Stimulated activated CD8-positive, alpha-beta memory T cell treated with anti-CD3 and anti-CD28 coated beads, Interleukin-4, amount 100 ng/mL, for 24 hours (primary cell): ENCODE measurements at places on chromosomes 16 and 17.

- DNase-seq, result no peak
Observed at GRCh38 chr16:87123356-87124001, 193.7 kb downstream of the C16orf95 start.

GRCh38 chr16:12255919-12256665 is 279.6 kb downstream of the SNX29 start:
- DNase-seq, result no peak

- DNase-seq, result no peak
Observed at GRCh38 chr17:81646869-81647600, 9.3 kb downstream of the PDE6G start.

DNA sequence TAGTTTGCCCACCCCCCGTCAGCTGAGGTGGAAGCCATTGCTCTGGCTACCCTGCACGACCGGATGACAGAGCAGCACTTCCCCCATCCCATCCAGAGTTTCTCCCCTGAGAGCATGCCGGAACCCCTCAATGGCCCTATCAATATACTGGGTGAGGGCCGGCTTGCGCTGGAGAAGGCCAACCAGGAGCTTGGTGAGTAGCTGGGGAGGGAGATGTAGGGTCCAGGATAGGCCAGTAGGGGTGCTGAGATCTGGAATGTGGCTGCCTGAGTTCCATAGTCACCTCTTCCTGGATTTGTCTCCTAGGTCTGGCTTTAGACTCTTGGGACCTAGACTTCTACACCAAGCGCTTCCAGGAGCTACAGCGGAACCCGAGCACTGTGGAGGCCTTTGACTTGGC is 6.4 kb downstream of the PFAS start:
- DNase-seq, result no peak

- no peak for DNase-seq
Observed at GRCh38 chr16:83312015-83312717, 495.6 kb upstream of the HSBP1 start.

DNA sequence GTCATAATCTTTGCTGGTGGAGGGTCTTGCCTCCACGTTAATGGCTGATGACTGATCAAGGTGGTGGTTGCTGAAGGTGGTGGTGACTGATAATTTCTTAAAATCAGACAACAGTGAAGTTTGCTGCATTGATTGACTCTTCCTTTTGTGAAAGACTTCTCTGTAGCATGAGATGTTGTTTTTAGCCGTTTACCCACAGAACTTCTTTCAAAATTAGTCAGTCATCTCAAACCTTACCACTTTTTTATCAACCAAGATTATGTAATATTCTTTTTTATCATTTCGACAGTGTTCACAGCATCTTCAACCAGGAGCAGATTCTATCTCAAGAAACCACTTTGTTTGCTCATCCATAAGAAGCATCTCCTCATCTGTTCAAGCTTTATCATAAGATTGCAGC is 5.9 kb downstream of the UQCRC2 start:
- no peak for DNase-seq

GRCh38 chr17:32930512-32930911 is 2.6 kb downstream of the TMEM98 start:
- DNase-seq, result no peak

DNA sequence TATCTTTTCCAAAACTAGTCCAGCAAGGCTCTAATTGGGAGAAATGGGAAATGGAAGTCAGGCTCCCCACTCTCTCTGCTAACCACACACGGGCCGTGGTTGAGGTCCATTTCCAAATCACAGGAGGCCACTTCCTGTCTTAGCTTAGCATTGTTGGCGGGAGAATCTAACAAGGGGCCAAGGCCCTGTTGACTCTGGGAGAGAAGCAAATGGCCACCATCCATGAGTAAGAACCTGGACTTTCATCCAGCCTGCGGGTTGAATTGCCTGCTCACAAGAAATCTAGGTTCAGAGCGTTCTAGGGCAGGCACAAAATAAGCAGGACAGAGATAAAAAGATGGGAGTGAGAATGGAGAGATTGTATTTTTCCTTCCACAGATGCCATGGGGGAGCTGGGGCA is 5.7 kb downstream of the FAM20A start:
- no peak for DNase-seq

GRCh38 chr16:14303182-14303618 is 232.1 kb downstream of the MRTFB start:
- no peak for DNase-seq

- no peak for DNase-seq
Observed at GRCh38 chr17:56599566-56599965, 6.1 kb downstream of the NOG start.

DNA sequence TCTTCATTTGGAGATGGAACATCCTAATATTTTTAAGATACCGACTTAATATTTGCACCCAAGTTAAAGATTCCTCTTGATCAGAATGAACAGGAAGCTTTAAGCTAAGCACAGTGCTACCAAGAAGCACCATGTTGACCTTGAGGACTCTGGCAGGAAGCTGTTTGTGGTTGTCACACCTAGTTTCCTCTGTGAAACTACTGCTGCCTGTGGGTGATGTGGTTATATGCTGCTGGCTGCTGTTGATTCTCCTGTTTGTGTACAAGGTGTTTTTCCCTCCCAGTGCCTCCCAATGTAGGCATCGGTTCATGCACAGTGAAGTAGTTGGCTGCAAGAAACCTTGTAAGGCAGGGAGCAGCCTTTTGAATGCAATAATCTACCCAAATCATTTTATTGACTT is 23.4 kb downstream of the RBL2 start:
- peak; percentile 25 for DNase-seq

GRCh38 chr17:61007980-61008379 is 330.3 kb downstream of the BCAS3 start:
- no peak for DNase-seq

- DNase-seq, result no peak
Observed at GRCh38 chr17:43881758-43882505, 25.4 kb downstream of the MPP2 start.
